ENCODE measurements at places on chromosomes 5 and 9.

- no peak for DNase-seq
Observed at GRCh38 chr9:87894998-87895625, 12.4 kb downstream of the SPATA31E1 start.

- DNase-seq = no peak
Observed at GRCh38 chr5:131754363-131754762, 42.5 kb downstream of the FNIP1 start.

DNA sequence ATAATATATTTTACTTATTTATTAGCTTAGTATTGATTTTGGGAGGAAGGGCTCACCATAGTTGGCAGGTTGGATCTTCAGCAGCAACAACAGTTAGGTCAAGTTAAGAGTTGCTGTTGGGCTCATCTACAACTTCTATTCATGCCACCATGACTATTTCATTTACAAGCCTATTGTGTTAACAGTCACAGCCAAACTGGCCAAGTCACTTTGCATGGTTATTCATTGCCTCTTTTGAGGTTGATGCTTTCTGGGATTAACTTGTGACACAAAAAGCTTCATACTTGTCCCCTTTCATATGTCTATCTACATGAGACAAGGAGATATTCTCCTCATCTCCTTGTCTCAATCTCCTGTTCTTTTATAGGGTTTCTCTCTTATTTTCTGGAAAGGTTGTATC, 98.3 kb downstream of the WDR70 start:
- DNase-seq = no peak

DNA sequence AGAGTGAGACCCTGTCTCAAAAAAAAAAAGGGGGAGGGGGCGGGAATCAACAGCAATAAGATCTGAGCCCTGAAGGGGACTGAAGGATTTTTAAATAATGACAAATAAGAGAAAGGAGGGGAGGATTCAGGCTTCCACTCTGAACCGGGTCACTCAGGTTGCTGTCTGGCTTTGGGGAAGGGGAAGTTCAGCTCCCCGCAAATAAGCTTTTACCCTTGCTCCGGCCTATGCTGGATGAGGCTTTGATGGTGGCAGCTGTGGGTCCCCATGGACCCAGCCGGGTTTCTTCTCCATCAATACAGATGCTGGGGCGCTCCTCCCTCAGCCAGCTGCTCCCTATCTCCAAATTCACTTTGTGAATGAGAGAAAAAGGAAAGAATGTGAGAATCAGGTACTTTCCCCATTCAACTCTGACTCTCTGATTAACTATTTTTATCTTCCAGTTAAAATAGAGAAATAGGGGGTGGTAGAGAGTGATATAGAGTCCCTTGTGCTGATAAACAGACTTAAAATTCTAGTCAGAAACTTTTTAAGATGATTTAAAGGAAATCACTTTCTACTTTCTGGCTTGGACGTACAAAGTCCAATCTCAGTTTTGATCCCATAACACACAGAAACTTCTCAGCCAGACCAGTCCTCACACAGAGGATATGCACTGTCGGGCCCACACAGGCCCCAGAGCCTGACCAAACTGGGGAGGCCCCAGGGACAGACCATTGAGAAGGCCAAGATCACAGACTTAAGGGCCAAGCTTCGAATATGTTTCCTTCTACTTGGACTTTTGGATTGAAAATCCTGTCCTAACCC, 39.6 kb downstream of the C5orf15 start:
- DNase-seq = no peak

DNA sequence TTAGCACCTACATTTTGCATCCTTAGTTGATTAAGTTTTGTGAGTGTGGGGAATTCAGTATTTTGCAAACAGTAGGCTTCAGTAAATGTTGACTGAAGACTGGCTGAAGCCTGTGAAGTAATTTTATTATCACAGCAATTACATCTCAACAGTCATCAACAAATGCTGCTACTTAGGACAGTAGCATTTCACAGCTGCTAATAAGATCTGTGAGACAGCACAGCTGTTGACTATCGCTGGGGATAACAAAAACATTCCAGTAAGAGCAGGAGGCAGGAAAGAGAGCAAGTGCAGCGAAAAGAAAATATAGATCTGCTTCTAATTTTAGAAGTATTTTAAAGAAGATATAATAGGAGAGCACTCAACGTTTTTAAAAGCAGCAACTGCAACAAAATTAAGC, 117.3 kb upstream of the FGF10 start:
- no peak for DNase-seq

DNA sequence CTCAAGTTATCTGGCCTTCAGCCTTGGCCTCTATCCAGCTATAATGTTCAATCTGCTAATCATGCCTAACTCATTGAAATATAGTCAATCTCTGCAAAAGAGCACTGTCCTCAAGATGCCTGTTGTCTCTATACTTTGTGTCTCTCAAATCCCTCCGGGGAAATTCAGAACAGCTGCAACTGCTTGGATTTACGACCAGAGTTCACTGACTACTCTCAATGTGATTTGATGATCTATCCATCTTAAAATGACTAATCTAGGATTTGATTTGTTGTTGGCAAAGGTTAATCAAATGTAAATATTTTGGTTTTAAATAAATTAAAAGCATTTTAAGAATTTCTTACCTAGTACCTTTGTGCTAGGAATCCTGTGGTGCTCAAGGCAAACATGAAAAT, 40.9 kb downstream of the SVEP1 start:
- no peak for DNase-seq

DNA sequence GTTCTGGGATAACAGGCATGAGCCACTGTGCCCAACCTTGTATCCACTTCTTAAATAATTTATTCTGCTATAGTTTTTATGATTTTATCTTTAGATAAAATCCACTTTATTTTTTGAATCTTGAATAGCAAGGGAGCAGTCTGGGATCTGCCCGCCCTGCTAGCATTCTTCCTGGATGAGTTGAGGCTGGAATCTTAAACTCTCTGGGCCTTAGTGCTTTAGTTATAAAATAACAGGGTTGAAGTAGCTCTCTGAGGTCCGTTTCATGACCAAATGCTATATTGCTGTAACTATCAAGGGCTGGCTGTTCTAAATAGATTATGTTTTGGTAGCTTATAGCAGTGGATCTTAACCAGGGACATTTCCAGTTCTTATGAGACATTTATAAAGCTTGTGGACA, 20.8 kb downstream of the ACER2 start:
- DNase-seq = no peak

GRCh38 chr5:7628820-7629219, 222.1 kb downstream of the CFAP90 start:
- no peak for DNase-seq

DNA sequence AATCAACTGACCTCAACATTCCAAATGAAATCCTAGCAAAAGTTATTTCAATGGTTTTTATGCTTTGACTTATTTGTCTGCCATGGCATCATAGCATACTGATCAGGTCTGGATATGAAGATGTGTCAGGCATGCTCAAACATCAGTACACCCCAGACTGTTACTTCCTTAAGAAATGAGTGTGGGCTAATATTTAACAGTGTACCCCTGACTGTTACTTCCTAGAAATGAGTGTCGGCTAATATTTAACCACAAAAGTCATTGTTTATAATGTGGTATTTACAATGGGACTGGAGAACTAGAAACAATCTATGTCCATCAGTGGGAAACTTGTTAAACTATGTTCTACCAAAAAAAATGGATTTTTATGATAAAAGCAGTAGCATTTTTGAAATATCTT, 38.1 kb upstream of the HNRNPA0 start:
- no peak for DNase-seq
